Temporal lobe (tissue), 4 donors: ENCODE measurements at places on chromosomes 5 and 9. TPM values are rescaled to one million over a fixed set of nuclear protein-coding genes. Genes with fewer than 3 reads are reported as not detected.

Gene ADGRD2
- 0.25 TPM for total RNA-seq

Gene GABRG2
- 26.1 TPM for total RNA-seq

Gene INSL4
- total RNA-seq: not detected

Gene ROPN1L
- total RNA-seq: 2.0 TPM
